Testis (tissue), 5 donors: ENCODE measurements at places on chromosomes 6 and 20. TPM values are rescaled to one million over a fixed set of nuclear protein-coding genes. Genes with fewer than 3 reads are reported as not detected.
A peak's percentile ranks its signal among the peaks of the same experiment; 100 is the strongest.

C6orf15 gene
- not detected for total RNA-seq

DNA sequence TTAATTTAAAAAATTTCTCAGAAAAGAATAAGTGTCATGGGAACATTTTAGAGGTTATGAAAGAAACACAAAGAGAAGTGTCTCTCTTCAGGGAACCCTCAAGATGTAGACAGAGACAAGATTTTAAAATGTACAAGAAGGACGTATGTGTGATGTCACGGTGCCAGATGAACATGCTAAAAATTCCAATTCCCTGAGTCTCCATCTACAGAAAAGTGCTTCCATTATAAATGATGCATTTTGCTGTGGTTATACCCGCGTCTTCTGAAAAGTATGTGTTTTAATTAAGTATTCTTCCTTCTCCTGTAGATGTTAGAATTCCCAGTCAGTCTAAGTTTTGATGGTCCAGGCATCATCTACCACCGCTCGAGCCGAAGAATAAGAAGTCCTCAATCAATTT, 489.1 kb downstream of the PREX1 start:
- no peak for DNase-seq

DNA sequence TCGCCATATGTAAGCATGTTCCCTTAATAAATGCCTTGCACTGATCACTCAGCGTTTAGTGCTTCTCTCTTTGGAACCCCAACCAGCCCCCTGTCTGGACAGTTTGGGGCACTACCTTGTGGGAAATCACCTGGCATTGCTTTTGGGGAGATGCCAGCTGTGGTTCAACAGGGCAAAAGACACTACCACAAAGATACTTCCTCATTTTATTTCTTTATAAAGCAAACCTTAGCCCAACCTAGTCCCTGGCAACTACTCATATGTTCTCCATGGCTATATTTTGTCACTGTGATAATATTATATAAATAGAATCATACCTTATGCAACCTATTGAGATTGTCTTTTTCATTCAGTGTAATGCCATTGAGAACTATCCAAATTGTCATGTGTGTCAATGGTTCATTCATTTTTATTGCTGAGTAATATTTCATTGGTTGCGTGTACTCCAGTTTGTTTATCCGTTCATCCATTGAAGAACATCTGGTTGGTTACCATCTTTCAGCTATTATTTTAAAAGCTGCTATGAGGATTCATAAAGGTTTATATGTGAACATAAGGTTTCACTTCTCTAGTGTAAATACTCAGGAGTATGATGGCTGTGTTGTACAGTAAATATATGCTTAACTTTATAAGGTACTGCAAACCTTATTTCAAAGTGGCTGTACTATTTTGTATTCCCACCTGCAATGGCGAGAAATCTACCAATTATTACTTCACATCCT, 114.8 kb downstream of the MOXD1 start:
- no peak for DNase-seq

DNA sequence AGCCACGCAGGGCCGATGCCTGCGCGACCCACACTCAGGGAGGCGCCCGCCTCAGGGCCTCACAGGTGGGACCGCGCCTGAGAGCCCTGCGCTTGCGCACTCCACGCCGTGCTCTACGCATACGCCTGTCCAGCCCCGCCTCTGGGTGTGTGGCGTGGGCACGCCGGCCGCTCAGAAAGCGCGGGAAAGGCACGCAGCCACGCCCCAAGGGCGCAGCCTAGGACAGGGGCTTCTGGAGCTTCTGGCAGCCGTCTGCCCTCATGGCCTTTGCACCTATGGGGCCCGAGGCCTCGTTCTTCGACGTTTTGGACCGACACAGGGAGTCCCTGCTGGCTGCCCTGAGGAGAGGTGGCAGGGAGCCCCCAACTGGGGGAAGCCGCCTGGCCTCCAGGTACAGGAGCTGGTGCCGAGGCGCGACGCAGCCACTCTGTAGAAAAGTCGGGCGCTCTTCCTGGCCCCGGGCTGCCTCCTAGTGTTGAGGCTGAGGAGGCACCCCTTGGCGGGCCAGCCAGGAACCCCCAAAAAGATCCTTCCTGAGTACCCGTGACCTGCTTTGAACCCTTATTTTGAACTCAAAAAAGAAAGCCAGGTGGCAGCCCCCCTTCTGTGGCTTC, at the start of gene SPO11:
Gene SPO11 (plus strand): TSS at position 196 of the 614 bp plus-strand sequence. CDS start 65 bp downstream, at position 261.
- DNase-seq = peak; percentile 73

GRCh38 chr20:18802012-18802634, 11.5 kb upstream of the SCP2D1 start:
- DNase-seq = no peak

DNA sequence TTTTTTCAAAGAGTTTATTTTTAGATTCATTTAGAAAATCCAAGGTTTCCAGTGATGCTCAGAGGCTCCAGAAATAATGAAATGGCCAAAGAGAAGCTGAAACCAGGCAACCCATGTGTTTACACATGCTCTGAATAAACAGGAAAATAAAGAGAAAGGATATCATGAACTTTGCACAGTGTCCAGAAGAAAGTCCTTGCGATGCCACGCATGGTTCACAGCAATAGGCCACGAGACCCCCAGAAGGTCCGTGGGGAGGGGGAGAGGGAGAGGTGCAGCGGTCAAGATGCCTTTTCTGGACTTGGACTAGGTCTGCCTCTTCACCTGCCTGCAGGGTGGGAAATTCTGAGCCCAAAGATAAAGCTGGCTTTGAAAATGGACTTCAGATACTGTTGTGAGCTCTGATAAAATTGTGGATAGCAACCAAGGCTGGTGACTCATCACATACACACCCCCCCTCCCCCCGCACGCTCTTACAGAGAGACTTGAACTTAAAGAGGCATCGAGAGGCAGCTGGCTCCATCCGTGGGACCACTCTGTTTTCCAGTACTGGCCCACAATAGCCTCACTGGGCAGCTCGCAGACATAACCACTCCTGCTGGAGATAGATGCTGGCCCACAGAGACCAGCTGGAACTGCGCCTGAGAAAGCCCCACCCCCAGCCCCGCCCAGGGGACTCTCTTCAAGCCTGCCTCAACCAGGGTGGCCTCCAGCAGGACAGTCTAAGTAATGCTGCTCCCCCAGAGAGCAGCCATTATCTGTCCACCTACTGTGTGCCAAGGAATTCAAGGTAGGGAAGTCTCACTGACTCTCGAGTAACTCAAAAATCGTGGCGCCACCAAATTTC, 21.2 kb upstream of the NFATC2 start:
- DNase-seq = peak; percentile 58

DNA sequence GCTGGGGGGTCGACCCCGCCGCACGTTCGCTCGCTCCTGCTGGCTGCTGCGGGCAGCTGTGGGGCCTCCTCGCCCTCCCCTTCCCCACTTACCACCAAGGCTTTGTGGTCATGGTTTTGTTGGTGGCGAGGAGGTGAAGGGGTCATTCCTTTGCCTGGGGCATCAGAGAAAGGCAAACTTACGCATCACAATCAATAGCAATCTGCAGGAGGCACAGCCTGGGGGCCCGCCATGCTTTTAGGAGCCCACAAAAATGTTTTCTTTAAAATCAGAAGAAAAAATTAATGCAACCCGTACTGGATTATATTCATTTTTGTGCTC, 137.0 kb downstream of the IMPG1 start:
- no peak for DNase-seq

GRCh38 chr20:46129955-46130481, 11.9 kb downstream of the CD40 start:
- no peak for DNase-seq

- DNase-seq = no peak
These were observed 241.1 kb upstream of the PMEPA1 start for GRCh38 chr20:57950764-57951485.
